ENCODE measurements at places on chromosomes 13 and 19.
A peak's percentile ranks its signal among the peaks of the same experiment; 100 is the strongest.

GRCh38 chr19:570937-571565, 1.3 kb upstream of the BSG start:
- peak; percentile 53 for DNase-seq

- no peak for DNase-seq
Measured at GRCh38 chr13:97549201-97549600, 115.2 kb downstream of the RAP2A start.

DNA sequence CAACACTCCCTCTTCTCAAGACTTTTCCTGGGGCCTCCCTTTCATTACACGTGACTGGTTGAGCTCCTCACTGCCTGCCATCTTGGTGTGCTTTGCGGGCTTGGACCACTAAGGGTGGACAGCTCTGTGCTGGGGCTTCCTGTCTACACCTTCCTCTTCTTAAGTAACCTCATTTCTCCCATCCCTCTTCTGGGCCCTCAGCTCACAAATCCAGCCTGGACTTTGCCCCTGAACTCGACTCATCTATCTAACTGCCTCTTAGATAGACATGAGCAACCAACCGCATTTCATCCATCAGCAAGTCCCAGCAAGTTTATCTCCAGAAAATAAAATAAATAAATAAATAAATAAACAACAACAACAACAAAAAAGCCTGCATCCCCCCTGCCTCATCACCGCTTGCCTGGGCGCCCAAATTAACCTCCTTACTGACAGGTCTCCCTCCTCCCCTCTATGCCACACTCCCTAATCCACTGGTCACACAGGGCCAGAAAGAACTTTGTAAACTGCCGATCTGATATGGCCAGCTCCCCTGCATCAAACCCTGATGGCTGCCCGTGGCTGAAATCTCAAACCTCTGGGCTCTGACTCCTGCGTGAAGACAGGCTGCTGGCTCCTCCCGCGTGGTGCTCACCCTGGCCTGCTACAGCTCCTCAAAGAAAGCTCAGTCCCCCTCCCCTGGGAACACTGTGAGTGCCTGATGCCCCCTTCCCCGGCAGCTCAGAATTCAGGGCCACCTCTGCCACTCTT, 7.8 kb downstream of the ISOC2 start:
- DNase-seq = no peak

GRCh38 chr19:30563691-30564090, 191.5 kb downstream of the ZNF536 start:
- DNase-seq = no peak

GRCh38 chr13:27375686-27376326, 48.6 kb upstream of the GTF3A start:
- peak; percentile 32 for DNase-seq

DNA sequence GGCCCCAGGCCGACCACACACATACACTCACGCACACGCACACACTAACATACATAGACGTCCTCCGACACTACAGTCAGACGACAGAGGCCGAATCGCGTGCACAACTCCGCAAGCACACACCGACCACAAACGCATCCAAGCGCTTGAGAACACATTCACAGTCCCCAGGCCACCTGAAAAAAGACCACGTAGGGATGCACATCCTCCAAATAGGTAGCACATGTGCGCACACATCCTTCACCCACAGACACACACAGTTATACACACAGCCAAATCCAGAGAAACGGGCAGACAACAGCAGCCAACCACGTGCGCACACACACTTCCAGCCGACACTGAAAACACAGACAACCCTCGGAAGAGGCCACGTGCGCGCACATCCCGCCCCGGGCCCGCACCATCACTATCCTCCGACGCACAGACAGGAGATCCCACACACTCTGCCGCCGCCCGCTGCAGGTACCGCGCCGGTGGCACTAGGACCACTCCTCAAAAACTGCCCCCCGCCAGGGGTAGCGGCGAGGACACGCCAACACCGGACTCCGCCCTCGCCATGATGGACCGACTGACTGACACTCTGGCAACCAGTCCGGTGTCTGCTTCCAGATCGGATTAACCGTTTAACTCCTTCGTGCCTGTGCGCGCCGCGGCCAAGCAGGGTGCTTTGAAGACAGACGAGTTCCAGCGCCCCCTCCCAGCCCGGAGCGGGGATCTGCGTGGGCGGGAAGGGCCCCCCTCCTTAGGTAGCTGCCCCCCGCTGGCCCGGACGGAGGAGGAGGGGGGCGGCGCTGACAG, 493 bp upstream of the PDE4A start:
- peak; percentile 59 for DNase-seq

GRCh38 chr13:101019126-101019525, 344.5 kb upstream of the TMTC4 start:
- DNase-seq = no peak

DNA sequence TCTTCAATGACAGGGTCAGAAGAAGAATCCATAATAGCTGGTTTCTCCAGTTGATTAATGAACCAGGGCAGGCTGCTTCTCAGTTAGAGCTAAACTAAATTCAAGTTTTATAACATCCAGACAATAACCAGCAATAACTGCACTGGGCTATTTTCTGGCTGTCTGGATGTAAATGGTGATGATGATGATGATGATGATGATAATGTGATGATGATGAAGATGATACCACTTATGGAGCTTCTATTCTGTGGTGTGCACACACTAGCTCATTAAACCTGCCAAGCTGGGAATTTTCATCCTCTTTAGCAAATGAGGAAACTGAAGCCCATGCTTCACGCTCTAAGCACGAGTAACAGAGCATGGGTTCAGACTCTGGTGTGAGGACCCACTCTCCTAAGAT, 132.2 kb downstream of the OXGR1 start:
- no peak for DNase-seq

DNA sequence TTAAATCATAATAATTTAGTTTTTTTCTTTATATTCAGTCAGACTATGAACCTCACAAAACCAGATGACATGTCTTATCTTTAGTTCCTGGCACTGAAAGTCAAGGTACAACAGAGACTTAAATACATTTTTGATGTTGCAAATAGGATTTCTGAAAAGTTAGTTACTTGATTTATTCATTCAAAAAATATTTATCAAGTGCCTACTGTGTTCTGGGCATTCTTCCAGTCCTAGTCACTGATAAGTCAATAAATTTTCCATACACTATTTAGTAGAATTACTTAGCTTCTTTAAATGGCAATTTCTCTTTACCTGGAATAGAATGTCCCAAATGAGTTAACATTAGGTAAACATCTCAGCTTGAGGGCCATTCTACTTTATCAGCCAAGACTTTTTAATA, 938.3 kb upstream of the PCDH9 start:
- no peak for DNase-seq

- DNase-seq = no peak
Measured at GRCh38 chr19:54792814-54793213, 10.6 kb upstream of the KIR2DL4 start.

DNA sequence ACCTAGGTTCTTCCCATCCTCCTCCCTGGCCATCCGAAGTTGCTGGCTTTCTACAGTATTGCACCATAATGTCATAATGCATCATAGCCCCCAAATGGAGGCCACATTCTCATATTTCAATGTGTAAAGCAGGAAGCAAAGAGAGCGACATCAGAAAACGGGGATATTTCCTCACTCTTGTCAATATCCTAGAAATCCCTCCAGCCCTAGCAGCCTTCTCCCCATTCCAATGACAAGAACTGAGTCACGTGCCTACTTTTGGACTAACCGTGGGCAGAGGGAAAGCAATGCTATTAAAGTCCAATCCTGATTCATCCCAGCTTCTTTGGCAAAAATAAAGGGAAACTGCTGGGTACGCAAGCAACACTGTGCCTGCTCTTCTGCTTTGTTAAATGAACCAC, 4.3 kb upstream of the RAP2A start:
- no peak for DNase-seq

DNA sequence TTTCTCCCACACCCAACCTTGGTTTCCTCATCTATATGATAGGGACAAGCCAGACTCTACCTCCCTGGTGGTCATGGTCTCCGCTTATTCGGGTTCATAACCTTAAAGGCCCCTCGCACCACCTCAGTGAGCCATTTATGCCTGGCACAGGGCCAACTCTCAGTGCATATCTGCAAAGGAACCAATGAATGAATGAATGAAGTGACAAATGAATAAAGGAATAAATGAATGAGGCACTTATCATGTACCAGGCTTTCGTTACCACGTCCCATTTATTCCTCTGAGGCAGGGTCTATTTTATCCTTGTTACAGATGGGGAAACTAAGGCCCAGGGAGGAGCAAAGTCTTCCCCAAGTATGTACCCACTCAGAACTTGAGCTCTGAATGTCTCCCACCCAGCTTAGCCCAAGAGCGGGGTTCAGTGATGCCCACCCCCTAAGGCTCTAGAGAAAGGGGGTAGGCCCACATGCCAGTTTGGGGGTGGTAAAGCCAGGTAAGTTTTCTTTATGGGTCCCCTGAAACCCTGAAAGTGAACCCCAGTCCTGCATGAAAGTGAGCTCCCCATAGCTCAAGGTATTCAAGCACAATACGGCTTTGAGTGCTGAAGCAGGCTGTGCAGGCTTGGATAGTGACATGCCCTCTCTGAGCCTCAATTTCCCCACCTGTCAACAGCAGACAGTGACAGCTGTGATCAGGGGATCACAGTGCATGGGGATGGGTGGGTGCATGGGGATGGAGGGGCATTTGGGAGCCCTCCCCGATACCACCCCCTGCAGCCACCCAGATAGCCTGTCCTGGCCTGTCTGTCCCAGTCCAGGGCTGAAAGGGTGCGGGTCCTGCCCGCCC, 490 bp upstream of the SLC5A5 start:
- DNase-seq = no peak

- DNase-seq = no peak
Measured at GRCh38 chr13:107585469-107586180, 629.7 kb downstream of the LIG4 start.

DNA sequence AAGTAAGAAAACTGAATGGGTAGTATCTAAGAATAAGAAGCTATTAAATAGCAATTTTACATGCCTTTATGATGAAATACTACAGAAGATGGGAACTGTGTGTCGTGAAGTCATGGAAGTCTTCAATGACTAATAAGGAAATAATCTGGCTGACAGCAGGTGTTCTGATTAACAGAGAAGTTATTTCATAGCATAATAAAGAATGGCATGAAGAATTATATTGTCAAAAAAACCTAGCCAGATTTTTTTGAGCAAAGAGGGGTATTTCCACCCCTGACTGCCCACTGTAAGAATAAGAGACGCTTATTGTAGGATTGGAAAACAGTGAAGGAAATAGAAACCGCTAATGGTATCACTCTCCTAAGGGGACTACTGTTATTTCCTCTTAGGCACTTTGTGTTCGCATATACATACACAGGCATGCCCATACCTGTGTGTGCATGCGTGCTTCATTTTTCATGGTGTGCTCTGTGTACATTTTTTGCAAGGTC, 318.8 kb downstream of the SHISA2 start:
- DNase-seq = no peak

DNA sequence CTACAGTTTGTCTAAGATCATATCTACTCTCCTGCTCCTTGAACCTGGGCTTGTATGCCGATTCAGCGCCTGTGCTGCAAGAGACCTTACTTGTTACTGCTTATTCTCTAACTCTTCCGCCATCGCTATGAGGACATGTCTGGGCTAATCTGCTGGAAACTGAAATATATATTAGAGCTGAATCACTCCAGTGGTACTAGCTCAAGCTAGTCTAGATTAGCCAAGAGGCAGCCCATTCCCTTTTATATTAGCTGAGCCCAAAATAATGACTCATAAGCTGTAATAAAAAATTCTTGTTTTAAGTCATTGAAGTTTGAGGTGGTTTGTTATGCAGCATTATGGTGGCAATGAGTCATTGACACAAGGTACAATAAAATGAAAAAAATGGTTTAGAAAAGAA, 52.8 kb downstream of the SLC6A16 start:
- no peak for DNase-seq

DNA sequence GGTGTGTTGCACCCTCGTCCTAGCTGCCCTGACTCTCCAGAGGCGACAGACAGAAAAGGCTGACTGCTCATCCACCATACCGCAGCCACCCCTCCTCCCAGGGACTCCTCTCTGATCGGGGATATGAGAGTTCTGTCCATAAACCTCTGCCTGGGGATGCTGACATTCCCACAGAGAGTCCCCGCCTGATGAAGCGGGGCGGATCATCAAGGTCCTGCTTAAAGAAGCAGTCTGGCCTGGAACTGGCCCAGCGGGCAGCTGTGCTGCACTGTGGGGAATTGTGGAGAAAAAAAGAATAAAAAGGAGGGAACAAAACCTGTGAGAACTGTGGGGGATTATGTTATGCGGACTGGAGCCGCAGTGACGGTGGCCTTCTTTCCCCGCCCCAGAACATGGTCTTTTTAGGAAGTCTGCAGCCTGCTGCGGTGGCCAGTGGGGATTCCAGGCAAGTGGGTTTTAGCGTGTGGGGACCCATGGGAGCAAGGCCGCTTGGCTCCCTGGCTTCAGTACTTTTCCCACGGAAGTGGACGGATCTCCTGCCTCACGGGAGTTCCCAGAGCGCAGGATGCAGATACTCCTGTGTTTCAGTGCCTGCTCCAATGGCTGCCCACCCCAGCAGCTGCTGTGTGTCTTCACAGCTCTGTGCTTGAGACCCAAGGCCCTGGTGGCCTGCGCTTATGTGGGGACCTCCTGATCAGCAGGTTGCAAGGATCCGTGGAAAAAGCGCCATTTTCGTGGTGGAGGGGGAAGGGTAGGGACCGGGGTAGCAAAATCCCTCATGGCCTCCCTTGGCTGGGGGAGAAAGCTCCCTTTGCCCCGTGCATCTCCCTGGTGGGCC, 1456.2 kb upstream of the SLC10A2 start:
- no peak for DNase-seq

- no peak for DNase-seq
Measured at GRCh38 chr13:62246581-62246980, 830.9 kb upstream of the PCDH20 start.

- DNase-seq = peak; percentile 55
Measured at GRCh38 chr19:17075864-17076542, 426 bp downstream of the MYO9B start.

DNA sequence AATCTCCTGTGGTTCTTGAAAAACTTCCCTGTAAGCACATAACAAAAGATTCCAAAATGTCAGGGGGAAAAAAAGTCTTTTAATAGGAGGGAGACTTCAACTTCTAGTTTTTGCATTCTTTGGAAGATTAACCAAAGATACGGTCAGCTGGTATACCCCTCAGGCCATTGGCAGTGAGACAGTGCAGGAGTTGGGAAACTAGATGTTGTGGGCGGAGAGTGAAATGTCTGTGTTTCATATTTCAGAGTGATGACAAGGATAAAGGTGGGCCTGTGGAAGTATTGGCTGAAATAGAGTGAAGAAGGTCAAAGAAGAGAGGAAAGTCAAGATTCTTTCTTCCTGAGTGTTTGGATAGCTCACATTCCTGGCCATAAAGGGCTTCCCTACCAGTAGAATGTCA, 40.8 kb downstream of the CYP2B6 start:
- no peak for DNase-seq

GRCh38 chr13:75587679-75588078, 38.1 kb downstream of the UCHL3 start:
- no peak for DNase-seq

GRCh38 chr19:35153701-35154524, 622 bp upstream of the FXYD5 start:
- peak; percentile 80 for DNase-seq

DNA sequence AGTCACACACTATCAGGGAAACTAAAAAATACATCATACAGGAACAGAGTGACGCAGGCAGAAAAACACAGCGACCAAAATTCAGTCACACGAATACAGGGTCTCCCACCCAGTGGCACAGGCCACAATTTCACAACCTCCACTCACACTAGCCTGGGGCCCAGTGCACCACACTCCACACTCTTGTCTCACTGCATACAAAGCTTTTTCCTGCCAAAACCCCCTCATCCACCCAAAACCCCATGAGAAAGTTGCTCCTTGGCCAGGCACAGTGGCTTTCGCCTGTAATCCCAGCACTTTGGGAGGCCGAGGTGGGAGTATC, 1.2 kb downstream of the S1PR5 start:
- peak; percentile 64 for DNase-seq
